Stimulated activated naive CD4-positive, alpha-beta T cell (primary cell): ENCODE measurements at places on chromosomes 6 and 20.

DNA sequence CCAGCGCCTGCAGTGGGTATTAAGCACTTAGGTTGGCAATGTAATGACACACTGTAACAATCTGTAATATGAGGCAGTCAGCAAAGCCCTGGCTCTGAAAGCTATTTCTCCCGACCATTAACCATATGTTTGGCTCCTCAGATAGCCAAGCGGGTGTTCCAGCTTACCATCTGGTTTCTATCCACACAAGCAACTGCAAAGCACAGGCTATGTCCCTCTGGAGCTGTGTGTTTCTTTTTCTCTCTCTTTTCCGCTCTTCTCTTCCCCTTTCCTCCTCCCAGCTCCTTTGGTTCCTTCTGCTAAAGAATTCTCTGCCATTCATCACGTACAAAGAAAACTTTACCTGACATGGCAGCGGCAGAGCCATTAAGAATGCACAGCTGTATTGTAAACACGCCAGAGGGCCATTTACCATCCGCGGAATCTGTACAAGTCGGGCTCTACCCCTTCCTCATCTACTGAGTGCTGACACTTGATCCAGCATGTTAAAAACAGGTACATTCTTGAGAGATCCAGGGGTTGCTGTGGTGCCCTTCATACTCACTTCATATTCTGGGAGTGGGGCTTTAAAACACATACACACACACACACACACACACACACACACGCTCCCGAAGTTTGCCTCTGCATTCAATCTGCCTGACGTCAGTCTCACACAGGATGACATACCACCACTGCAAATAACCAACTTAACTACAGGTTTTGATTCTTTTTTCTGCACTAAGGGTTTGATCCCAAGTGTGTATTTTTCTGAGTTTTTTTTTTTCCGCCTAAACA is 77.2 kb downstream of the BACH2 start:
- peak; percentile 30 for DNase-seq

GRCh38 chr6:157644043-157644810 is 178.8 kb upstream of the SNX9 start:
- DNase-seq = peak; percentile 4

DNA sequence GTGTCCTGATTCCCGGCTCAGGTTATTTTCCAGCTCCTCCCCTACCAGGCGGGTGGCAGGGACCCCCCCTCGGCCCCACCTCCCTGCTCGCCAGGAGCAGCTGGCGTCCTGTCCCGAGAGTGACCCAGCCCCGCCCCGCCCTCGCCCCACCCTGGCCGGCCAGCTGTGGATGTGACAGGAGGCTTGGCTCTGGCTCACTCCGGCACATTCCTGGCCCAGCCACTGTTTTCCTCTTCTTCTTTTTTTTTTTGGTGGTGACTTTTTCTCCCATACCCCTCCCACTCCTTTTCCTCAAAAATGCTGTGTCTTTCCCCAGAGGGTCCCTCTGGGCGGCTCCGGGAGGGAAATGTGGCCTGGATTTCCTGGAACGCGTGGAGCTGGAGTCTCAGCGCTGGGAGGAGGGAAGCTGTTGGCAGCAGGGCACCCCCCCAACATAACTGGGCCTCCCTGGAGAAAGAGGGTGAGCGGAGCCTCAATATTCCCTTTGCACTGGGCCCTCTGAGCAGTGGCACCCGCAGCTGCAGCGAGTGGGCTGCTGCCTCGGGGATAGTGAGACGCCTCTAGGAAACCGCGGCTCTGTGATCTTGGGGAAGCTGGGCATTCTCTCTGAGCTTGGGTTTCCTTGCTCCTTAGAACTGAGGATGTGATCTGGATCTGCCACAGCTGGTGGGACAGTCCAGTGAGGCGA is 28.3 kb upstream of the CSNK2A1 start:
- no peak for DNase-seq

DNA sequence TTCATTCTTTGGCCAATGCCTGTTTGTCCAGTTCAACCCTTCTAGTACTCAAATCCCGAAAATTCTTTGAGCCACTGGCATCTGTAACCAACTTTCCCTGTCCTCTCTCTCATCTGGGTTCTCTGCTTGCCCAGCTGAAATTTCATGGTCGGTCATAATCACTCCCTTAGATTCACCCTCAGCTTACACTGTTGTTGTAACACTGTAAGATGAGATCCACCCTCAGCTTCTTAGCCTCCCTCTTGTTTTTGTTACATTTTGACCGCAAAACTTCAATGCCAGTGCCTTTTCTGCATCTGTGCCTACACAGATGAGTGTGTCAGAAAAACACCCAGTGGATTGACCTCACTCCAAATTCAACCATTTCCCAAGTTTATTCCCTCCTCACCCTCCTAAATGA is 291.1 kb upstream of the AGPAT4 start:
- no peak for DNase-seq

DNA sequence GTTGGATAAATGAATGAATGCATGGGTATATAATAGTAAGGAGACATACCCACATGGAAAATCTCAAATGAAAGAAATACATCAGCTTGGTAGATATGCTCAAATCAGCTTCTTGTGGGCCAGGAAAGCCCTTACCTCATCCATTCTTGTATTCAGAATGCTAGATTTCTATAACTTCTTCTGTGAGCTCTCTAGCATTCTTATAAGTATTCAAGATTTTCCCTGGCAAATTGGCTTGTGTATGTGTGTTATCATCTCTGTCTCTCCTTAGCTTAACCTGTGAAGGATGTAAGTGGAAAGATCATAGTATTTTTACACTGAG is 100.8 kb downstream of the OR2B2 start:
- DNase-seq = no peak
